Fibroblast of gingiva (primary cell): ENCODE measurements at places on chromosomes 13 and 19.
A peak's percentile ranks its signal among the peaks of the same experiment; 100 is the strongest.

DNA sequence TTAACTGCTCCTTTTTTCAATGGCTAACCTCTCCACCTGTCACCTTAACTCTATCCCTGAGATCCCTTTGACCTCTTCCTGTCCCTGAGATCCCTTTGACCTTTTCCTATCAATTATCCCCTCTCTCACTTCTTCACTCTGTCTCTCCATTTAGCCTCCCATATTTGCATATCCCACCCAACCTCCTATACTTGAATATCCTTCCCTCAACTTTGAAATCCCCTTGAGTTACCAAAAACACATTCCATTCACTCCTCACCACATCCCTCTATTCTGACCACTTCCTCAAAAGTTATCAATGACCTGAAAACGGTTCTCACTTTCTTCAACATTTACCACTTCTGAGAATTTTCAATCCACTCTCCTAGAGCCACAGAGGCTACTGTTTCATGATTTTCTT is 3.0 kb downstream of the MYCBP2 start:
- no peak for DNase-seq

DNA sequence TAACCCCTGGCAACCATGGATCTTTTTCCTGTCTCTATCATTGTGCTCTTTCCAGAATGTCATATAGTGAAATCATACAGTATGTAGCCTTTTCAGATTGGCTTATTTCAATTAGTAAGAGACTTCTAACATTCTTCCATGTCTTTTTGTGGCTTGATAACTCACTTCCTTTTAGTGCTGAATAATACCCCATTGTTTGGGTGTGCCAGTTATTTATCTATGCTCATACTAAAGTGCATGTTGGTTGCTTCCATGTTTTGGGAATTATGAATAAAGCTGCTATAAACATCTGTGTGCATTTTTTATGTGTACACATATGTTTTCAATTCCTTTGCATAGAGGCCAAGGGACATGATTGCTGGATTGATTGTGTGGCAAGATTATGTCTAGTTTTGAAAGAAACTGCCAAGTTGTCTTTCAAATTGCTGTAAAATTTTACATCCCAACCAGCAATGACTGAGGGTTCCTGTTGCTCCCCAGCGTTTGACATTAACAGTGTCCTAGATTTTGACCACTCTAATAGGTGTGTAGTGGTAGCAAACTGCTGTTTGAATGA is 358.9 kb downstream of the ITGBL1 start:
- no peak for DNase-seq

DNA sequence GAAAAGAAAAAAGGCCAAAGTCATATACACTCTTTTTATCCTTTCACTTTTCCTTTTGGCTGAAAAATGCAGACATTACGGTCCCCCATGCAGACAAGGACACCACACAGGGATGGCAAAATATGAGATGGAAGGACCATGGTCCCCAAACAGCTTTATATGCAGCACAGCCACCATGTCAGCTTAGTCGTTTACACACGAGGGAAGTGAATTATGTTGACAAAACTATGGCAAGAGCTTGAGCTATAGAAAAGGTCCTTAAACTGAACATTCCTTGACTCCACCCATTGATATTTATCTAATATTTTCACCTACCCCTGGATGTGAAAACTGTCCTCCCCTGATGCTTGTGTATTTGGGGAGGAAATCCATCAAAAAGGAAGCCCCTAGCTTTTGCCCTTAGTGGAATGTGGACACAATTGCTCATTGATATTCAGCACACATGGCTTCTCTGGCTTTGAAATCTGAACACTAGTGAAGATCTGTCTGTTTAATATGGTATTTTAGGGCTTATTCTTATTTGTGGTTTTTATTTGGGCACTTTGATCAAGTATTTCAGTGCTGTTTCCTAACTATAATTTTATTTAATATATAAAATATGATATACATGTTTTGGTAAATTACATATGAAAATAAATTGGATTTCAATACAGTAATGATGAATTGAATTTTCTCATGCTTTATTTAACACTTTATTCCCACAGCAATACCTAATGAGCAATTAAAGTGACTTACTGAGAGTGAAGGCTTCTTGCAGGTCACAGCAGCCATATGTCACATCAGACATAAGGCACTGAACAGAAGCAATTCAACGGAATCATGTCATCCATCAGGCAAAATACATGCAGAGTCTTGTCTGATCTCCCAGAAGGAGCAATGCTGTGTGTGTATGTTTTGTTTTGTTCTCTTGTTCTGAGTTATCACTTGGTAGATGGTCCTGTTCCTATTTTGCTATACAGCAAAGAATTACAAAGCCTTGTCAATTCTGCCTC is 6.8 kb upstream of the GTF2F2 start:
- DNase-seq: no peak

DNA sequence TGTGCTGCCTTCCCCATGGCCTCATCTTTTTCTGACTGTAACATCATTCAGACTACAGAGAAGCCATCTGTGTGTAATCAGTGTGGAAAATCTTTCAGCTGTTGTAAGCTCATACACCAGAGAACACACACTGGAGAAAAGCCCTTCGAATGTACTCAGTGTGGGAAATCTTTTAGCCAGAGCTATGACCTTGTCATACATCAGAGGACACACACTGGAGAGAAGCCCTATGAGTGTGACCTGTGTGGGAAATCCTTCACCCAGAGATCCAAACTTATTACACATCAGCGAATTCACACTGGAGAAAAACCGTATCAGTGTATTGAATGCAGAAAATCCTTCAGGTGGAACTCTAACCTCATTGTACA is 17.2 kb upstream of the ZNF8 start:
- no peak for DNase-seq

GRCh38 chr13:34044660-34045080 is 226.7 kb downstream of the RFC3 start:
- peak; percentile 94 for DNase-seq

DNA sequence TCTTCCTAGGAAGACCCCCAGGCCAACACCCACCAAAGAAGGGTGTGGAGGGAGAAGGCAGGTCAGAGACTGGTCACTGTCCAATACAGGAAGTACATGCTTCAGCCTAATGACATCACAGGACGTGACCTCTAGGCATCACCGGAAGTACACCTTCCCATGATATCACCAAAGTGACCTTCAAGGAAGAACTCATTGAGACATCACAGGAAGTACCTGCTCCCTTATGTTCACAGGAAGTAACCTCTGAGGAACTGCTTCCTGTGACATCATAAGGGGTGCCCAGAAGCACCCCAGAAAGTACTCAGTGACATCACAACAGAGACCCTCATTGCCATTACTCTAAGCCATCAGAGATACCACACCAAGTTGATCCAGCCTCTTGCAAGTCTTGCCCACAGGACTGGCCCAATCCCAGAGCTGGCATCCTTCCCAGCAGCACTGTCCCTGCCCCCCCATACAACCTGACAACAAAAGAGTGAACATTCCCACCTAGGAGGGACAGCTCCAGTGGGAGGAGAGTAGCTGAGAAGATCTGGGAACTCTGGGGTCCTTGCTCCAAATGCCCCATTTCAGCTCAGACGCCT is 24.2 kb upstream of the NANOS2 start:
- DNase-seq: no peak

- DNase-seq: no peak
These were observed 2.1 kb downstream of the ZNF563 start for GRCh38 chr19:12331211-12331941.

DNA sequence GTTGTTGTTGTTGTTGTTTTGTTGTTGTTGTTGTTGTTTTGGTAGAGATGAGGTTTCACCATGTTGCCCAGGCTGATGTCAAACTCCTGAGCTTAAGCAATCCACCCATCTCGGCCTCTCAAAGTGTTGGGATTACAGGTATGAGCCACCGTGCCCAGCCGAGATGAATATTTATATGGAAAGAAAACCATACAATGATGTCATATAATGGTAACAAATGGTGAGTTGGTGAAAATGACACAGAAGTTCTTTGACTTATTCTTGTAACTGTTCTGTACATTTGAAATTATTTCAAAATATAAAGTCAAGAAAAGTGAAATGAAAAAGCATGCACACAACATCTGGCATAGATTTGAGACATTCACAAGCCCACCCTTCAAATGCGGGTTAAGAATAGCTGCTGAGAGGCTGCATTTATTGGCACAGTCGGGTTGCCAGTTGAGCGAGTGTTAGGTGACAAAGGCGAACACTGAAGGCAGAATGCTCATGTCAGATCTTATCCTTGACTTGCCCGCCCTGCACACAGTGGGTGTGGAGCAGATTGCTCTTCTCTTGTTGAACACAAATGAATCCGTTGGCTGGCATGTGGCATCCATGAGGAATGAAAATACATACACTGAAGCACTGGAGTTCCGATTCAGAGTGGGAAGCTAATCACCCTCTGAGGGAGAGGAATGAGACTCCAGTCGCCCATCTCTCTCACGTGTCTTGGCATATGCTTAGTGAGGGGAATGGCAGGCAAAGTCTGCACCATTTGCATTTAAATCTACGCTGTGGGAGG is 15.8 kb upstream of the UBE2S start:
- DNase-seq: no peak

DNA sequence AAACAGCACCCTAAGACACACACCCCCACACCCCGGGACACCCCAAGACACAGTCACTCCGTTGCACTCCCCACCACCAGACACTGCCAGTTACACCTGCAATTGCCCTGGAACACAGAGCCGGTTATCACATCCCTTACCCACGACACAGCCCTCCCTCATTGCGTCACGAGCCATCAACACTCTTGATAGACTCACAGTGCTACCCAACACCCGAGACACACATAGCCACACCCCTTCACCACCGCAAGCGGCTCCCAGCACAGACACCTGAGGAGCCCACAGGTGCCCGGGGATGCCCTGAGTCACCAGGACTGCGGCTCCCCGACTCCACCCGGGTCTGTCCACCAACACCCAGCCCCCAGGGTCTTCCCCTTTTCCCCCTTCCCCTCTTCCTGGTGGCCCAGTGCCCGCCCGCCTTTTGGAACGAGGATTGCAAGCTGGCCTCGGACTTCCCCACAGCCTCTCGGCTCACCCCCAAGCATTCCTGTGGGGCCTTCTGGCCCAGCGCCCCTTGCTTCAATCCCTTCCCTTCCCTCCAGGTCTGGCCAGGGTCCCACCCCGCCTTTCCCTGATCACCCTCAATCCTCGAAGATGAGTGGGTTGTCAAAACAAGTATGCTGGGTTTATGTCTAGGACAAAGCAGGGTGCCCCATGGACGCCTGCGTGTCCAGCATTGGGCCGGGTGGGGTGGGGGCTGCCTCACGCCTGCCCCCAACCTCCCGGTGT is 1.7 kb upstream of the PTGER1 start:
- DNase-seq: peak; percentile 77

- peak; percentile 12 for DNase-seq
These were observed 10.9 kb upstream of the DNMT1 start for GRCh38 chr19:10205636-10206035.

- DNase-seq: no peak
These were observed 258.8 kb downstream of the NHLRC3 start for GRCh38 chr13:39297023-39297422.

- no peak for DNase-seq
These were observed 71.2 kb downstream of the GADD45B start for GRCh38 chr19:2547033-2547680.
